ENCODE measurements at places on chromosomes 1 and 21.

DNA sequence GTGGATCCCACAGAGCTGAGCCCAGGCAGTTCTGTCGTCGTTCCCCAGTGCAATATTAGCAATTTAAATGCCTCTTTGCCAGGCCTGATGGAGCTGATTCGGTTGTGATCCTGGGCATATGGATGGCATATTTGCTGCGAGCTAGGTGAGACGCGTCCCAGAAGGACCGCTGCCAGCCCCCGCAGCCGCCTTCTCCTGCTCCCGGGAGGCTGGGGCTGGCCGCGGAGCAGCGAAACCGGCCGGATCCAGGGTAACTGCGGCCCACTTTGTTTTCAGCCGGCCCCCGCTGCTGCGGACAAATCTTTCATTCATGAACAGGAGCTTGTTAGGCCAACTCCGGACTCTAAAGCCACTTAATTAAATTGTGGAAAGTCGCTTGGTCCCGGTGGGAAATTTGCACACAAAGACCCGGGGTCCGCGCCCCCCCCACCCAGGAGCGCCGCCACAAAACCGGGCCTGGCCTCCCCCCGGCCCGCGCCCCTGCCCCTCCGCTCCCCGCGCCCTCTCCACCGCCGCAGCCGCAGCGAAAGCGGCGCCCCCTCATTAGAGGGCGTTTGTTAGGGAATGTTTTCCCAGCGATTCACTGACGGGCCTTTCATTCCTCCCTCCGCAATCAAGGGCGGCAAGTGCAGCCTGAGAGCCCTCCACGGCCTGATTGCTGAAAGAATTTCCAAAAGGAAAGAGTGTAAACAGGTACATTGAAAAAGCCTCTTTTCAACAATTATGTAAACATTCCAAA is 383.3 kb downstream of the RRAGC start:
- no peak for DNase-seq

- no peak for DNase-seq
Measured at GRCh38 chr1:233777566-233777965, 126.9 kb upstream of the SLC35F3 start.

GRCh38 chr1:10639775-10640578 is 156.5 kb downstream of the CASZ1 start:
- no peak for DNase-seq

DNA sequence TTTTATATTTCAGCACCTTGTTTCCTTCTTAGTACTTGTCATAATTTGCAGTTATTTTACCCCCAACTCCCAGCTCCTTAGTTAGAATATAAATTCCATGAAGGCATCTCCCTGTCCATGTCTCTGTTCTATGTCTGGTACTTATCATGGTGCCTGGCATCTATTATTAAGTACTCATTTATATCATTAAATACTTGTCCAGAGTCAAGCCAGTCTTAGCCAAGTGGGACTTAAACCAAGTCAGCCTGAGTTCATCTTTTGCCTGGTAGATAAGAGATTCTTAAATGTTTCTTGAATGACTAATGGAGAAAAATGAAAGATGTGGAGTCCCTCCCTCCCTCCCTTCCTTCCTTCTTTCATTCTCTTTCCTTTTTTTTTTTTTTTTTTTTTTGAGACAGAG is 9.4 kb downstream of the SLC25A44 start:
- no peak for DNase-seq

DNA sequence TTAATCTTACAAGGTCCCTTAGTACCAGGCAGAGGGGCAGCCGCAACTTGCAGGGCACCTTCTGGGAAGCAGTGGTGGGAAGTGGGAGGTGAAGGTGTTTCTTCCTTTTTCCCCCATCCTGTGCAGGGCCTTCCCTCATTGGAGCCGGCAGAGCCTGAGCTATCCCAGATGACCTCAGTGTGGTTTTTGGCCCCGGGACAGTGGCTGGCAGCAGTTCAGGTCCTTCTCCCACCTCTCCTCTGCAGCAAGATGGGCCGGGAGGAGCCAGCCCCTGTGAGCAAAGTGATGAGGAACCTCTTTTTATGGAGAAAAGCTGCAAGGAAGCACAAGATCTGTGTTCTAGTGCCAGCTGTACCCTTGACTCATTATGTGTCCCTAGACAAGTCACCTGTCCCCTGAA is 6.8 kb downstream of the PFKFB2 start:
- DNase-seq = no peak

- DNase-seq = no peak
Measured at GRCh38 chr1:15414445-15414983, 4.8 kb downstream of the EFHD2 start.

- DNase-seq = no peak
Measured at GRCh38 chr1:218571491-218571890, 226.4 kb downstream of the TGFB2 start.

- DNase-seq = no peak
Measured at GRCh38 chr1:201004732-201005131, 18.8 kb downstream of the KIF21B start.

GRCh38 chr1:84899969-84900368 is 7.0 kb upstream of the LPAR3 start:
- DNase-seq = no peak

DNA sequence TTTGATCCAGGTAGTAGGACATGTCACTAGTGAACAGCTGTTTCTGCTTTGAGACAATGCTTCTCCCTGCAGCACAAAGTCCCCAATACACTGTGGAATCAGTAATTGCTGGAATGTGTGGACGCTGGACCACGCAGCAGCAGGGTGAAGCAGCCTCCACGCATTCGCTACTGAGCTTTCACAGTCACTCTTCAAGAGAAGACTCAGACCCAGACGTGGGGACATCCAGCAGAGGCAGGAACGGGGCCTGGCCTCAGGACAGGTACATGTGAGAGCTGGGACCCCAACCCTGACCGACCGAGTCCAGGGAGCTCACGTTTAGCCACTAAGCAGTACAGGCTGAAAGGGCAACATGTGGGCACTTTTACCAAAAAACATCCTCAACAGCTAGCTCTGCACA is 34.1 kb upstream of the PRDM15 start:
- no peak for DNase-seq

- DNase-seq = no peak
Measured at GRCh38 chr1:72119491-72119890, 162.8 kb downstream of the NEGR1 start.

DNA sequence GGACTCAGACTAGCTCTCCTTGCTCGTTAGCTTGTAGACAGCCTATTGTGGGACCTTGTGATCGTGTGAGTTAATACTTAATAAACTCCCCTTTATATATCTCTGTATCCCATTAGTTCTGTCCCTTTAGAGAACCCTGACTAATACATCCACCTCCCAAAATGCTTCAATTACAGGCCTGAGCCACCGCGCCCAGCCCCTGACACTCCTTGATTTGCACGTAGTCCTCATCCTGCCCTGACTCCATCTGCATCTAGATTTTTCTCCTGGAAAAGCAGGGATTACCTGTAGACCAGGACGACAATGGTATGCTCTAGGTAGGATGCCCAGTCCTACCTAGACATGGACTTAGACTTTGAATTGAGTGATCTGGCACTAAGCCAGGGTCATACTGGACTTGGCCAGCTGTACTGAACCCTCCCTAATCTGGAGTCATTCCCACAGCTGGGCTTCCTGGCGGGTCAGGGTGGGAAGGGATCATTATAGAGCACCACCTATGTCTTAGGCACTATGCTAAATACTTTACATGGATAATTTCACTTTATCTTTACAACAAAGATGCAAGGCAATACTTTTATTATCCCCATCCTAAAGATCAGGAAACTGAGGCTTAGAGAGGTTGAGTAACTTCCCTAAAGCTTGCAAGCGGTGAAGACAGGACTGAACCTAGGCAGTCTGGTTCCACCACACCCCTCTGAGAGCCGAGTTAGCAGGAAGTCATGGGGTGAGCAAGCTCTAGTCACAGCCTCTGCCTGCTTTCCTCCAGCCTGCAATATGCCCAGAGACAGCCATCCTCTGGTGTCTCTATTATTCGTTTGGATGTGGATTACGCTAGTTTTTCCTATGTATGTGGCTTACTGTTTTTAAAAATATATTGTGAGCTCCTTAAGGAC is 89.4 kb downstream of the DTL start:
- no peak for DNase-seq

GRCh38 chr1:111145542-111145941 is 5.5 kb downstream of the CEPT1 start:
- DNase-seq = no peak

- DNase-seq = no peak
Measured at GRCh38 chr21:43331962-43332828, 94.7 kb downstream of the SIK1 start.

Measured in stimulated activated CD4-positive, alpha-beta T cell treated with anti-CD3 and anti-CD28 coated beads, Interleukin-15, amount 100 ng/mL, for 1 hour (primary cell).